ENCODE measurements at places on chromosomes 16 and 17.

DNA sequence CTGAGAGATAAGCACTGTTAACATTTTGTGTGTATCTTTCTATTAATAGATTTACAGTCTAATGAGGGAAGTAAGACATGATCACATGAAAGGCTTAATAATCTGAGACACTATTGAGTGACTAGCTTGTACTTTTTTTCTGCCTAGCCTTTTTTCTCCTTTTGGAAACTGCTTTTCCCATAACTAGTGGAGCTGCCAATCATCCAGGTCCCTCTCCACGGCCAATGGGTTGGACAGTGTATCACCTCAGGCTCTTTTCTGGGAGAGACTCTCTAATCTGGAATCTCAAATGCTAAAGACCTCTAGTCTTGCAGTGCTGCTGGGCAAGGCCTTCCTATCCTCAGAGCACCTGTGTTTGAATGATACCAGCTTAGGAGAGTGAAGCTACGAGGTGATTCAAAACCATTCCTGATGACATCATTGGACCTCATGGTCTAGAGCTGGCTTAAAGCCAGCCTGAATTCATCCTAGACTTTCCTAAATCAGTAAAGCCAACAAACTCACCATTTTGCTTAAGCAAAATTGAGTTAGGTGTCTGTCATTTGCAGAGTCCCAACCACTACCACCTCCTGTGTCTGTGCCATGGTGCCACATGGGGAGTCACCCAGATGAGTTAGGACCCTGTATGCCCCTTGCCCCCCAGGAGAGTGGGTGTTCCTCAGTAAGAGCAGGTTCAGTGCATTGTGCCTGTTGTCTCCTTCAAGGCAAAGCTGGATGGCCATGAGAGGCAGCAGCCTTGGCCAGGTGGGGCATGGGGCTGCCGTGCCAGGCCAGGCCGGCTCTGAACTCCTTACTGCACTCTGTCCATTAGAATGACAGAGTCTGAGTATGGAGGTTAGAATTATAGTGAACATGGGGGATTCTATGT lies 62.9 kb downstream of the SPECC1 start:
- DNase-seq: no peak

GRCh38 chr16:54026456-54026855 lies 260.1 kb downstream of the IRX3 start:
- no peak for DNase-seq

DNA sequence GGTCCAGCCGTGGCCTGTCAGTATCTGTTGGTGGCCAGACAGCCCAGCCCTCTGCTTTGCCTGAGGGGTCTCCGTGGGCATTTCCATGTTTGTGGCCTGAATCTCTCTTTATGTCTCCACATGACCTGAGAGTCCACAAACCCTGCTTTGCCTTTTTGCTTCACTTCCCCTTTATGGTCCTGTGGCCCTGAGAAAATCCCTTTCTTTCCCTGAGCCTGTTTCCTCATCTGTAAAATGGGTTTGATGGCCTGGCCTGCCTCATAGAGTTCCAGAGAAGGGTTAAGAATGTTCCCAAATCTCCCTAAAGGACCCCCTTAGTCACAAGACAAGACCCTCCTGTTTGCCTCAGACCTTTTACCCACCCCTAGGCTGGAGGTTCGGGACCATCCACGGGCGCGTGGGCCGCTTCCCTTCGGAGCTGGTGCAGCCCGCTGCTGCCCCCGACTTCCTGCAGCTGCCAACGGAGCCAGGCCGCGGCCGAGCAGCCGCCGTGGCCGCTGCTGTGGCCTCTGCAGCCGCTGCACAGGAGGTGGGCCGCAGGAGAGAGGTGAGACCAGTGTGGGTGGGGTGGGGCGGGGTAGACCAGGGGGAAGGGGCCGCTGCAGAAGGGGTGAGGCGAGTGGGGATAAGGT lies 26.2 kb upstream of the ALKBH5 start:
- DNase-seq: no peak

DNA sequence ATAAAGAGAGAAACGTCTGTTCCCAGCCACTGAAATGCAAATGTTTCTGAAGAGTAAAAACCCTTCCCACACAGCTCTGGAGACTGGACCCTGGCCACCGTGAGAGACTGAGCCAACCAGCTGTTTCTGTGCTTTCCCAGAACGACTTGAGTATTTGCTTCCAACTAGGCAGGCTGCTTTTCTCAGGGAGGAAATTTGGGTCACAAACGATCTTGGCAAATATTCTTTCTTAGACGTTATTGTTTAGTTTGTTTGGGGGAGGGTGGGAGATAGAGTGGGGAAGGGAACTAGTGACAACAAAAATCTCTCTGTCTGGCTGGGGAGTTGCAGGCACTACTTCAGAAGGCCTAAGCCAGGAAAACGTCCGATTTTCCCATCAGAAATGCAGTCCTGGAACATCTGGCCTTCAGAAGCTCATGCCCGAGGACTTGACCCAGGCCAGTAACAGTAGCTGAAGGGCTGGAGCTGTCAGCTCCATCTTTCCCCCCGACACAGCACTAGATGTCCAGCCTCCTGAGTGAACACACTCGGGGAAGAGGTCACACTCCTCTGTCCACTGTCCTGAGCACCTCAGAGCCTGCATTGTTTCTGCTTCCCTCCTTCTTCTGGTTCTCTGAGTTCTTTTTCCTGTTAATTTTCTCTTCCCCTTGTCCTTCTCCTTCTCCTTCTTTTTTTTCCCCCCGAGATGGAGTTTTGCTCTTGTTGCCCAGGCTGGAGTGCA lies 4.0 kb downstream of the CCDC92B start:
- DNase-seq: no peak

GRCh38 chr17:59454633-59455105 lies 110.7 kb upstream of the DHX40 start:
- no peak for DNase-seq

DNA sequence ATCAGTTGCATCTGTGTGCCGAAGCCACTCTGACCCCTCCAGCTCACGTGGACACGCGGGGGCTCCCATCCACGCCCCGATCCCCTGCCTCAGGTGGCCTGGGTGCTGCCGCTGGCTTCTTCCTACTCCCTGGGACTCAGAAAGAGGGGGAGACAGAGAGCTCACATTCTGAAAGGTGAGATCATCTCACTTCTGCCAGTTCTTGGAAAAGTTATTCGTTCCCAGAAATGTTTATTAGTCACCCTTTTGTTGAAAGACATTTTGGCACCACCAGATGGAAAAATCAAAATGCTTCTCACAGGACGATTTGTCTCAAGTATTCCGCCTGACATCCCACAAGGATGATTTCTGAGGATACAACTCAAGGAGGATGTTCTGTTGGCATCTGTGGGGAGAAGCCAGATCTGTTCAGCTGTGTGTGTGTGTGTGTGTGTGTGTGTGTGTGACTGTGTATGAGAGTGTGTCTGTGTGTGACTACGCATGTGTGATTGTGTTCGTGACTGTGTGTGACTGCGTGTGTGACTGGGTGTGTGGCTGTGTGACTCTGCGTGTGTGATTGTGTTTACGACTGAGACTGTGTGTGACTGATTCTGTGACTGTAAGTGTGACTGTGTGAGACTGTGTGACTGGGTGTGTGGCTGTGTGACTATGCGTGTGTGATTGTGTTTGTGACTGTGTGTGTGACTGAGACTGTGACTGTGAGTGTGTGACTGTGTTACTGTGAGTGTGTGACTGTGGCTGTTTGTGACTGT lies 207.3 kb downstream of the NTN1 start:
- no peak for DNase-seq

DNA sequence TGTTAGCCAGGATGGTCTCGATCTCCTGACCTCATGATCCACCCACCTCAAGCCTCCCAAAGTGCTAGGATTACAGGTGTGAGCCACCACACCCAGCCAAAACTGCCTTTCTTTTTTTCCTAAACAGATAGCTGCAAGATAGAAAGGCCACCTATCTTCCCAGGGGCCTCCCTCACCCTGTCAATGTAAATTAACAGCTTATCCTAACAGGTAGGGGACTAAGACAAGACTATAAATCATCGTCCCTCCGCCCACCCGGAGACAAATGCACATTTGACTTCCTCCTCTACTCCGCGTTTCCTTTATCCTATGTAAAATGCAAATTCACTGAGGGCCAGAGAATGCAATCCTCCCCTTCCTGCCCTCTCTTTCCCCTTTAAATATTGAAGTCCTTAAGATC lies 71.4 kb downstream of the MARF1 start:
- no peak for DNase-seq

DNA sequence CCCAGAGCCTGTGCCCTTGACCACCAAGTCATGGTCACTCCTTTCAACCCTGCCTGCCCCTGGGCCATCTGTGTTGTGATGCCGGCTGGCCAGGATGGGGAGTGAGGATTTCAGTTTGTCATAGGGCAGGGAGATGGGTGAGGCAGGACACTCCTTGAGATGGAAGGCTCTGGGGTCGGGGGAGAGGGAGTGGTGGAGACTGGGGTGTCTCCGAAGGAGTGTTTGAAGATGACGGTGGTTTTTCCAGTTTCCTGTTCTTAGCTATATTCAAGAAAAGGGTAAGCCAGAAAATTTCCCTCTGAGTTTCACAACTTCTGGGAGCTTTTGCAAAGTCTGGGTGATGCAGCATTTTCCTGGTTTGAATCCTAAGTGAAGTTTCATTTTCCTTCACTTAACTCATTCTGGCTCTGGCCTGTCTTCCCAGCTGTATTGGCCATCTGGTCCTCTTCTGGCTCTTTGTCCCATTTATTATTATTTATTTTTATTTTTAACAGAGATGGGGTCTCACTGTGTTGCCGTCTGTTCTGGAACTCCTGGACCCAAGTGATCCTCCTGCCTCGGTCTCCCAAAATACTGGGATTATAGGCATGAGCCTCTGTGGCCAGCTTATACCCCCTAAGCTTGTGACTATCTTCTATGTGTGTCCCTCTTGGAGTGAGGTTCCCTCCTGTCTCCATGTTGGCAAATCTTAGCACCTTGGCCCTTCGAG lies 27.7 kb downstream of the ABCC1 start:
- no peak for DNase-seq

DNA sequence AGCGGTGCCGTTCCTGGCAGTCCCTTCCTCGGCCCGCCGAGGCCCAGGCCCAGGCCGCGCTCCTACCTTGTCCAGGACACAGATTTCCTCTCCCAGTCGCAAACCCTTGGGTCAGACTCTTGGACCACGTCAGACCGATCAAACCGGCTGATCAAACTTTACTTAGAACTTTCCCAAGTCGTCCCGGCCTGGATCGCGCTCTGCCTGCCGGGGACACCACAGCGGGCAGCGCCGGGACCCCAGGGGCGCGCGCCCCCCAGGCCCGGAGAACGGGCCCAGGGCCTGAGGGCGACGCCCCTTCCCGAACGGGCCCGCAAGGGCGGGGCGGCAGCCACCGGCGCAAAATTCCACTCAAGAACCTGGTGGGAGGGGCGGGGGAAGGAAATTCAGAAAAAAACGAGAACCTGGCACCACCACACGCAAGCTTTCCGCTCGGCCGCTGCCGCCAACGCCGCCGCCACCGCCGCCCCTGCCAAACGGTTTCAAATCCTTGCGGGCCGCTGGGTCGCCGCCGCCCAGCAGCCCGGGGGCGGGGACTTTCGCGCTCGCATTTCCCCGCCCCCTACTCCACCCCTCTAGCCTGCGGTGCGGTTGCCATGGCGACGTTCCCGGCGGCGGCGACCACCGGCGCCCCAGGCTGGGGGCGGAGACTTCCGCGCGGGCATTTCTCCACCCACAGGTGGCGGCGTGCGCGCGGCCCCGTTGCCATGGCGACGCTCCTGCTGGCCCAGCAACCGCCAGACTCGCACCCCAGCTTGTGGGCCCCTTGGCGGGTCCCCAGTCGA lies at the start of gene CEP112:
TSS of gene CEP112 (minus strand) at position 541 of the 785 bp plus-strand sequence.
- DNase-seq: peak; percentile 99

DNA sequence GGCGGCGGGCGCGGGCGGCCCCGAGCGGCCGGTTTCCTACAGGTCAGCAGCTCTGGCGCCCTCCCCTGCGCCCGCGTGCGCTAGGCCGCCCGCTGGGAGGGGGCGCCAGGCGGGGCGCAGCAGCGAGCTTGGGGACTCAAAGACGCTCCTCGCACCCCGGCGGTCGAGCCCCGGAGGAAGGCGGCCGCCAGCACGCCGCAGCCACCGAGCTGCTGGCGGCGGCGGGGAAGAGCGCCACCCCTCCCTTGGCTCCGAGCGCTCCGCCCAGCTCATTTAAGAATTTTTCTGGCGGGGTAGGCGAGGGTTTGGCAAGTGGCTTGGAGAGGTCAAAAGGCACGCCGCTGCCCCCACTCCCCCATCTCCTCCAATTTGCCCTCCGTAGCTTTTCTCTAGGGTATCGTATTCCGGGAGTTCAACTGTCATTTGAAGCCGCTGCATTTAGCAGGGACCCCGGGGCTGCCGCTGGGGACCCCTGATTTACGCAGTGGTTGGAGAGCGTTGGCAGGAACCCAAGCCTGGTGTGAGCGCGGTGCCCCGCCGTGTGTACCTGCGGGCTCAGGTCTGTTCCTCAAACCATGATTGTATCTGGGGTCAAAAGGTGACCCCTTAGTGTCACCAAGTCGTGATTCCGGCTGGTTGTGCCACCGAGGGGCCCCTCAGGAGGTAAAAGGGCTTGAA lies 59.5 kb upstream of the GSE1 start:
- DNase-seq: peak; percentile 49

DNA sequence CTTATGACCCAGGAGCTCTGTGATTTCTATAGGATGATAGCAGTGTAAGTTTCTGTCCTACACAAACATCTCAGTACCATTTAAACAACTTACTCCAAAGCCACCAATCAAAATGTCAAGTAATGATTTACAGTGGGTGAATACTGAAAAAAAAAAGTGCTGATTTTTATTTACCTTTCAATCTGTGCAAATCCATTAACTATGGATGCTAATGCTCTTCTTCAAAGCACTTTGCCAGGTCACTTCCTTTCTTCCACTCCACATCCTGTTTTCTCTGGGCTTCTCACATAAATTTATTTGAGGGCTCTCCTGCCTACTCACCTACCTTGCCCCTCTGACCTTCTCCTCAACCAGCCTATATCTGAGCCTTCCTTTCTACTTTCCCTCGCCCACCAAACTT lies 101.6 kb downstream of the SKAP1 start:
- no peak for DNase-seq

GRCh38 chr16:66930189-66930588 lies 4.0 kb downstream of the CIAO2B start:
- DNase-seq: no peak

DNA sequence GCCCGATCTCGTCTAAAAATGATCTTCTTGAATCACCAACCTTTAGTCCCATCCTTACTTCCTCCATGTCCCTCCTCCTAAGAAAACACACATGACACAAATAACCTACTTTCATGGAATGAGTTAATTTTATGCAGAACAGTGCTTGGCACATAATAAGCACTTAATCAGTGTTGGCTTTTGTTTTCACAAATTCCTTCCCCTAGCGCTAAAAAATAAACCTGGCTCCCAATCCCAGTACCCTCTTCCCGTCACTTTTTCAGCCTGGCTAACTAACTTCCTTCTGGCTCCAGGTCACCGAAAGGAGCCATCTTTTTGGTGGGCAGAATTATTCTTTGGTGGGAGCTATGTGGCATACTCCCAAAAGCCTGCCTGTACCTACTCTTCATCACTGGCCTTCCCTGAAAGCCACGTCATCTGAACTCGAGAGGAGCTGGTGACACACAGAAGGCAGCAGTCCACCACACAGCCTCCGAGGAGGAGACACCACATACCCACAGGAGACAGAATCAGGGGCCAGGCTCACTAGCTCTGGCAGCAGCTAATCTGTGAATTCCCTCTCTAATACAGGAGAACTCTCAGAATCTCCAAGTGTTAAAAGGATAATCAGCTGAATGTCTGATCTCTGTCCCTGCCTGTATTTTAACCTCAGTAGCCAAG lies 114.5 kb downstream of the SMG6 start:
- no peak for DNase-seq

All from CD8-positive, alpha-beta T cell (primary cell).